ENCODE measurements at places on chromosomes 4 and X.

GRCh38 chr4:189548484-189549125, 392.1 kb upstream of the FRG1 start:
- no peak for DNase-seq

GRCh38 chr4:17707671-17708070, 73.8 kb downstream of the FAM184B start:
- DNase-seq = no peak

- DNase-seq = peak; percentile 87
Observed at GRCh38 chr4:119300101-119300978, 21.6 kb downstream of the FABP2 start.

GRCh38 chr4:4401036-4401435, 14.1 kb downstream of the NSG1 start:
- DNase-seq = no peak

DNA sequence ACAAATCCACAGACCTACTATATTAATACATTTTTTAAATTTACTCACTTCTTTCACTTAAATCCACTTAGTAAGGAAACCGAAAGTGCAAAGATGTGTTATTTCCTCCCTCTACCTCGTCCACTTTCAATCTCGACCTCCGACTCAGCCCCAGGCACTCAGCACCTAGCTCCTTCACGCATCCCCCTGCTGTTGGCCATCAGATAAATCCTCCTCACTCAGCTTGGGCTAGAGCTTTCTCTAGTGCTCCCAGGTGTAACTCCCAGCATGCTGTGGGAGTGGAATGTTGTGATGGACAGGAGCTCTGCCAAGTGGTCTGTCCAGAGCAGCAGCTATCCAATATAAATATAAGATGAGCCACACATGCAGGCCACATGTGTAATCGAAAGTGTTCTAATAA, 26.7 kb upstream of the TEC start:
- no peak for DNase-seq

GRCh38 chr4:40482985-40483647, 146.5 kb downstream of the RBM47 start:
- DNase-seq = no peak

GRCh38 chr4:96293806-96294205, 453.9 kb downstream of the PDHA2 start:
- DNase-seq = no peak

All from activated CD4-positive, alpha-beta T cell treated with anti-CD3 and anti-CD28 coated beads, Interleukin-2, amount 50 U/mL, for 24 hours (primary cell).